ENCODE measurements at places on chromosomes 2 and 18.
A peak's percentile ranks its signal among the peaks of the same experiment; 100 is the strongest.

GRCh38 chr2:33442528-33443079 lies 33.8 kb upstream of the RASGRP3 start:
- no peak for DNase-seq

DNA sequence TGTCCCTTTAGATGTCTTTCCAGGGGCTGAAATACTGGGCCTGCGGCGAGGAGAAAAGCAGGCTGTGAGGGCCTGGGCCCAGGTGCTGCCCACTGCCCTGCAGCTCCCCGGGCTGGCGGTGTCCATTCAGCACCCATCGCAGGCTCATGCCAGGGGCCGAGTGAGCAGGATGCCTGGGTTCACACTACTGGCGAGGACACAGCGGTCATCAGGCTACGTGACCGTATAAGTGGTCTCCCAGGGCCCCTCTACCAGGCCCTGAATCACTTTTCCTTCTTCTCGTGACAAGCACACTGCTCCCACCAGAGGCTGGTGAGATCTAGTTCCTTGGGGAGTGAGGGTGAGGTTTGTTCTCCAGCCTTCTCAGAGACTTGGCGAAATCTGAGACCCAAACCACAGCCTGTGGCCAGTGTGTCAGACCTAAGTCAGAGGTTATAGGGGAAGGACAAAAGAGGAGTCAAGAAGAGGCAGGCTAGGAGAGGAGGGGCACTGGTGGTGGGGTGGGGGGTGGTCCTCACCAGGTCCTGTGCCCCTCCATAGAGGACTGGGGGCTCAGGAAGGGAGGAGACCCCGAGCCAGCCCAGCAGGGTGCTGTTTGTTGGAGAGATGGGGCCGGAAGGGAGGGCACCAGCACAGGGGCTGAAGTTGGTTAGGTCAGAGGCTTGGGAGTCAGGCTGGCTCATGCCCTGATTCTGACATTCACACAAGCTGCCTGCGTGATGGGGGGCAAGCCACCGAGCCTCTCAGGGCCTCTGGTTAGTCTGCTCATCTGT lies 6.6 kb upstream of the SEMA4C start:
- DNase-seq: no peak

- peak; percentile 7 for DNase-seq
Observed at GRCh38 chr18:66872277-66872676, 268.4 kb upstream of the CDH19 start.

GRCh38 chr2:74317701-74318100 lies 25.5 kb downstream of the SLC4A5 start:
- DNase-seq: no peak

- no peak for DNase-seq
Observed at GRCh38 chr2:131542438-131543384, 15.0 kb downstream of the CCDC74A start.

DNA sequence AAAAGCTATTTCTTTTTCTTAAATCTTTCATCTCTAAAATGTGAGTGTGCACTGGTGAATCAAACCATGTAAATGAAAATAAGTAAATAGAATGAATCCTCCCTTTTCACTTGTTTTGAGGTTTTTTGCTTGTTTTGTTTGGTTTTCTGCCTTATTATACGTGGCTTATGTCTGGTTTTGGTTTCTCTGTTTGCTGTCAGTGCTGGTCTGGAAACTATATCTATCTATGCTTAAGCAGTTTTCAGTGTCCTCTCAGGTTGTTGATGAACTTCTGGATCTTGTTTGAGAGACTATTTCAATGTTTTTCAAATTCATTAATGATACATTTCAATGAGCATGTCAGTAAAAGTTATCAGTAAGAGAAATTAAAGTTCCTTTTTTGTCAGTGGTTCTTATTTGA lies 48.1 kb upstream of the TNFRSF11A start:
- DNase-seq: no peak

- no peak for DNase-seq
Observed at GRCh38 chr2:6946722-6947121, 29.5 kb downstream of the RNF144A start.

DNA sequence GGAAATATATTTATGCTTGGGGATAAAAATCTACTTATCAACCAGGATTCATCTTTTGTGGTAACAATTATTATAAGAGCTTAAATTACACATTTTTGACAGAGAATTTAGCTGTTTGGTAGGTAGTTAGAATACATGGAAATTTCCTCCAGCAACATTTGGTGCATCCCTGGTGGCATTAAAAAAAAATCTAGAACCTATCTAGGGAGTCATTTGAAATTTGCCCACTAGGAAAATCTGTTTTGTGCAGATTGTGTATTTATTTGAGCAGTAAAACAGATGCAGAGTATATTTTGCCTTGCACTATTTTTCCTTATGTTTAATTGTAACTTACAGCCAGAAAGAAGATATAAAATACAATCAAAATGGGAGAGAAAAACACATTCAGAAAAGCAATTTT lies 208.4 kb upstream of the LRP1B start:
- no peak for DNase-seq

GRCh38 chr2:149828520-149829210 lies 241.1 kb upstream of the MMADHC start:
- no peak for DNase-seq

DNA sequence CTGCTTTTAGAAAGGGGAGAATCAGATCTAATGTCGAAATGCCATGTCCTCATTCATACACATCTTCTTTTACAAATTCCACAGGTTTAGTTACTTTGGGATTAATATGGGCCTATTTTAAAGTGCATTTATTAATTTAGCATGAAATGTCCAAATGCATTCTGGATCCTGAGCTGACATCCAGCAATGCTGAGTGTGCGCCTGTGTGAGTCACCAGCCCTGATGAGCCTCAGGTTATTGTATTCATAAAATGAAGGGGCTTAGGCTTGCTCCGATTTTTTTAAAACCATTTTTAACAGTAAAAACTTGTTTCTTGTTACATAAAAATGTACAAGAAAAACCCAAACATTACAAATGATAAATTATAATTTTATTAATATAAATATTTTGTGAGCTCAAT lies 94.1 kb downstream of the SH3YL1 start:
- DNase-seq: peak; percentile 66

- DNase-seq: no peak
Observed at GRCh38 chr2:24730481-24730880, 62.7 kb downstream of the PTRHD1 start.

DNA sequence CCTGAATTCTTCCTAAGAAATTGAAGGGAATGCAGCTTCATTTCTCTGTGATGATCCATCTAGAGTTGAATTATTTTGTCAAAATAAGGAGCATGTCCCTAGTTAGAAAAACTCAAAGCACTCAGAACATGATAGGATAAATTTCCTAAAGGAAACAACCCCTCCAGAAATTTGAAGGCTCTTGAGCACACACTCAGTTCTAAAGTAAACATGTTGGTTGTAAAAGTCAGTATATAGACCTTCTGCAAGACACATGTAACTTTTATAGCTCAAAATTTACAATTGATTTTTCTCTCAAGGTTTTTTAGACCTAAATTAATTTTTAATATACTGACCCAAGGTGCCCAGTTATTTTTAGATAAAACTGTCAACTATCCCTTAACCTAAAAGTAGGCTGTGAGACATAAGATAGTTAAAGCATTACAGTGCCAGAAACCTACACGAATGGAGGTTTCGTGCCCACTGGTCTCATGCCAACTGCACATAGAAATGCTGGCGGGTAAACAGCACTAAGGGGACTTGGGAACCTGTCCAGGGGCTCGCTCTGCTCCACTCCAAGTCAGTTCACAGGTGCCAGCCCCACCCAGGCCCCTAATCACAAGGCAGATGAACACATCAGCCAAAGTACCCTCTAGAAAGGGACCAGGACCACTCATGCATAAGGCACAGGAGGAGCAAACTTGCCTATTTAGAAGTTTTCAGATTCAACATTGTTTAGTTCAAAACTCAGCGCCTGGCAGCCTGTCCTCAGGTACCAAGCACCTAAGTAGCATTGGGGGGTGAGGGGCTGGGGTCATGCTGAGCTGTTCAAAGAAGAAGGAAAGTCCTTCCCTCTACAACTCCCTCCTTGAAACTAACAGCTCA lies 106.5 kb downstream of the SMC6 start:
- DNase-seq: no peak

DNA sequence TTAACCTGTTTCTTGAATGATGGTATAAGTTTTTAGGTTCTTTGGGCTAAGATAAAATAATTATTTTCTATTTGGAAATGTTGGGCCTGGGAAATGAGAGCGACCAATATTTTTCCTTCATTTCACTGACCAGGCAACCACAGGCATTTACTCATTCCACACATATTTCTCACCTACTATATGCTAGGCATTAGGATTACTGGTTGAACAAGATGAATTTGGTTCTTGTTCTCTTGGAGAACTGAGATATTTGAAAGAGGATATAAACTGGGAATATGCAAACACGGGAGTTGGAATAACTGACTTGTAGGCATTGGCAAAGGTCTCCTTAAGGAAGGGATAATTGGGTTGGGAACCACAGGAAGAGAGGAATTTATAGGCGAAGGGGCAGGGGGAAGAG lies 3.9 kb upstream of the MYL1 start:
- DNase-seq: no peak

- no peak for DNase-seq
Observed at GRCh38 chr18:74914648-74915047, 294.3 kb downstream of the PTGR3 start.

DNA sequence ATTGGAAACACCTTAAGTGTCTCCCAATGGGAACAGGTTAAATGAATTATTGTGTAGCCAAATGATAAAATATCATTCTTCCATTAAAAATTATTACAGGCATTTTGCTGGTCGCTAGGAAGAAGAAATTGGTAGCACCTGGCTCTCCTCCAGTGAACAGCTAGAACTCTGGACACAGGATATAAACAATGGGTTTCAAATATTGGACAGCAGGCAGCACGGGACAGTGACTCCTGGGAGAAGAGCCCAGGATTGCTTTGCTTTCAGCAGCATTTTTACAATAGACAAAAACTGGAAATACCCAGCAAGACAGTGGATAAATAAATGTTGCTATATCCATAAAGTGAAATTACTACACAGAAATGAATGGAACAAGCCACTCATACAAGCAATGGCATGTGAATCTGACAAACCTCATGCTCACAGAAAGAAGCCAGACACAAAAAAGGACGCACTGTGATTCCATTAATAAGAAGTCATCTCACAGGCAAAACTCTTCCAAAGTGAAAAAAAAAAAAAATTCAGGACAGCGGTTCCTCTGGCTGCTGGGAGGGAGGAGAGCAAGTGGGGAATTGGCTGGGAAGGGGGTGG lies 50.5 kb downstream of the LAMA1 start:
- DNase-seq: no peak

DNA sequence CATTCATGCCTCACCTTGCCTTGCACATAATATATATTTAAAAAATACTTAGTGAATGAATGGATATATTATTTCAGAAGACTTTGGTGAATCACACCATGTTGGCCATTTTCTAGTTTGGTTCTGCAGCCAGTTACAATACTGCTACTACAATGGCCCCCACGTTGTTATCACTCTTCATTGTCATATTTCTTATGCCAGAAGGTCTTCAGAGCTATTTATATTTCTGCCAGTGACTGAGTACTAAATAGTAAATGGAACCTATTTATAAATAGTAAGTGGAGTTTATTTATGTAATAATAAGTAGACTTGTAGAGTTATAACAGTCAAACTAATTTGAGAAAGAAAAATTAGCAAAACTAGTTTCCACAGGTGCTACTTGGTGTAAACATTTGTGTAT lies 516.6 kb upstream of the SYT4 start:
- no peak for DNase-seq

- DNase-seq: no peak
Observed at GRCh38 chr2:41886757-41887156, 161.1 kb upstream of the PKDCC start.

DNA sequence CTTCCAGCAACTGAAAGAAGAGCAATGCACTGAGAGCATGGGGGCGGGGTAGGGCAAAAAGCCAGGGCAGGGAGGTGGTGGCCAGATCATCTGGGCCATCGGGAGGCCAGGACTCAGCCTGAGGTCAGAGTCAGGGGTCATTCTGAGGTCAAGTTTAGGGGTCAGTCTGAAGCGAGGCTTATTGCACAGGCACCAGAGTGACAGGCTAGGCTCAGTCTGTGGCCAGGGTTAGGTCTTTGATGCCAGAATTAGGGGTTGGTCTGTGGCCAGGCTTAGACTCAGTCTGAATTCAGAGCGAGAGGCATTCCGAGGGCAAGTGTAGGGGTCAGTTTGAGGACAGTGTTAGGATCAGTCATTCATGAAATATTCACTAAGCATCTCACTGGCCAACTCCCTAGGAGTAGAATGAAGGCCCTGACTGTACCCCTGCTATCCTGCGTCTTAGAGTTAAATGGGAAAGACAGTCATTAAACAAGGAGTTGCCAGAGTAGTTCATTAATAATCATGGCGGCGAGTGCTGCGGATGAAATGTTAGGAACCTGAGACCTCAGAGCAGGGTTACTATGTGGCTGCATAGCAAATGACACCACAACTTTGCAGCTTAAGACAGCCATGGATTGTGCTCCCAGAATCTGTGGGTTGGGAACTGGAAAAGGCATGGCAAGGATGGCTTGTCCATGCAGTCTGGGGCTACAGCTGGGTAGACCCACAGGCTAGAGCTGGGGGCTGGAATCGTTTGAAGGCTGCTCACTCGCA lies 198.7 kb downstream of the CYP26B1 start:
- no peak for DNase-seq

- no peak for DNase-seq
Observed at GRCh38 chr18:5196253-5197031, 615 bp downstream of the AKAIN1 start.

- DNase-seq: no peak
Observed at GRCh38 chr2:85758361-85759256, 4.8 kb downstream of the ATOH8 start.

All from NCI-H2081 treated with DMSO at 0.1 percent for 48 hours (cell line).